Naive thymus-derived CD8-positive, alpha-beta T cell (primary cell): ENCODE measurements at places on chromosomes 1 and 21.

GRCh38 chr1:229478852-229479251 lies 29.3 kb downstream of the NUP133 start:
- DNase-seq: no peak

DNA sequence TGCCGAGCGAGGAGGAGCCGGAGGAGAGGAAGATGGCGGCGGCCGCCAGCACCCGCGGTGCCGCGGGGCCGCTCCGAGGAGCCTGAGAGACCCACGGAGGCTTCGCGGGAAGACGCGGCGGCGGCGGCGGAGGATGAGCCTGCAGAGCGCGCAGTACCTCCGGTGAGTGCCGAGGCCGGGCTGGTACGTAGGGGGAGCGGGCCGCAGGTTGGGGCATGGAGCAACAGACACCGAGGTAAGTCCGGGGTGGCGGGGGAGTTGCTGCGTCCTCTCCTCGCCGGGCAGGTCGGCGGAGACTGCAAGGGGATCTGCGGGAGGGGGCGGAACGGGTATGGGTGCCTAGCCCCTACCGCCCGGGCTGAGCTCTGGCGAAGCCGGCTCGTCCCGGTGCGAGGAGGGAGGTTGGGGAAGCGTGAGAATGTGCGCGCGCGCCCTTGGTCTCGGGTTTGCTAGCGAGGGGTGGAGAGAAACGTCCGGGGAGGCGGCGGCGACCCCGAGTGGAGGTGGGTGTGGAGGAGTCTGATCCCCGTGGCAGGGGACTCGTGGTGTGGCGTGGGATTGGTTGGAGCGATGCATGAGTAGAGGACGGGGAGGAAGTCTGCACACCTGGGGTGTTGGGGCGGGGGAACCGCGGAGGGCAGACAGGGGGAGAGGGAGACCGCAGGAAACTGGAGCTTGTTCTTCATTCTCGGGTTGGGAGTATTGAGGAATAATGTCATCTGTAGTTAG lies at the start of gene SMG7:
TSS of gene SMG7 (plus strand) at position 12 of the 729 bp plus-strand sequence. CDS start at position 134, 122 bp downstream.
- DNase-seq: no peak

- DNase-seq: no peak
Observed at GRCh38 chr1:93638981-93639380, 42.7 kb downstream of the BCAR3 start.

DNA sequence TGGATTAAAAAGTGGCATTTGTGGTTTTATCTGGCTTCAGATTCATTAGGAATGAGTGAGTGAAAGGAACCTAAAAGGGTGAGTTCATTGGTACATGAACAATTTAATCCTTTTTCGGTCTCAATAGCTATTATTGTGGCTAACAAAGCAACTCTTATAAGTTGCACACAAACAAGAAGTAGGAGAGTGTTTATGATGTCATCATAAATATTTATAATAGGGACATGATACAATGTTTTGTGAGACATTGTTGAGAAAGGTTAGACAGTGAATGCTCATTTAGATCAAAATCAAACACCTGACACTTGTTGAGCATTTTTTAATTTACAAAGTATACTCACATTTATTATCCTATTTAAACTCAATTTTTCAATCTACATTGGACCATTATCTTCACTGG lies 363.4 kb downstream of the PDE4B start:
- no peak for DNase-seq

DNA sequence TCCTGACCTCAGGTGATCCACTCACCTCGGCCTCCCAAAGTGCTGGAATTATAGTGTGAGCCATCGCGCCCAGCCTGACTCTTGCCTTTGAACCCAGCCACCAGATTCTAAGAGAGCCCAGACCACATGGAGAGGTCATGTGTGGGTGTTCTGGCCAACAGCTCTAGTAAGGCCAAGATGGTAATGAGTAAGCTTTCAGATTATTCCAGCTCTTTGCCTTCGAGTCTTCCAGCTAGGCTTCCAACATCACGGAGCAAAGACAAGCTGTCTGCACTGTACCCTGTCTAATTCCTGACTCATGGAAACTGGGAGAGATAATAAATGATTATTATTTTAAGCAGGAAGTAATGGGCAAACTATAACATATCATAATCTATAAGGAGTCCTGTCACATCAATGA lies 14.8 kb upstream of the ZFP69B start:
- DNase-seq: no peak

DNA sequence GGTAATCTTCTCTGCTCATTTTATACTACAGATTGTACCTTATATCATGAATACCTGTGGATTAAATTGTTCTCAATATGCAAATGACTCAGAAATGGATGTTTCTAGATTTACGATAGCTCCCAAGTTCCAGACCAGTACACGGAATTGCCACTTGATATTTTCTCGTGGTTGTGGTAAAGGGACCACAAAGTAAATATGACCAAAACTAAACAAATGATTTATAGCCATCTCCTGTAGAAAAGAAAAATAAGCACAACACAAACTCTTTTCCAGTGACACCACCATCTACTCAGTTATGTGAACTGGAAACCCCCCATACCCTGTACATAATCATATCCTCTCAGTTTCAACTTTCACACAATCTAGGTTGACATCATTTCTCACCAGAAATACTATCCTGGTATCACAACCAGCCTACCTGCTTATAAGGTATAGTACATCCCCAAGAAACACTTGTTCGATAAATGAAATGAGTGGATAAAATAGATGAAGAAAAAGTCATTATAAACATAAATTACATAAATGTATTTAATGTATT lies 172.3 kb downstream of the ADGRL4 start:
- DNase-seq: no peak

GRCh38 chr1:201724039-201724765 lies 104.8 kb upstream of the IPO9 start:
- DNase-seq: no peak

DNA sequence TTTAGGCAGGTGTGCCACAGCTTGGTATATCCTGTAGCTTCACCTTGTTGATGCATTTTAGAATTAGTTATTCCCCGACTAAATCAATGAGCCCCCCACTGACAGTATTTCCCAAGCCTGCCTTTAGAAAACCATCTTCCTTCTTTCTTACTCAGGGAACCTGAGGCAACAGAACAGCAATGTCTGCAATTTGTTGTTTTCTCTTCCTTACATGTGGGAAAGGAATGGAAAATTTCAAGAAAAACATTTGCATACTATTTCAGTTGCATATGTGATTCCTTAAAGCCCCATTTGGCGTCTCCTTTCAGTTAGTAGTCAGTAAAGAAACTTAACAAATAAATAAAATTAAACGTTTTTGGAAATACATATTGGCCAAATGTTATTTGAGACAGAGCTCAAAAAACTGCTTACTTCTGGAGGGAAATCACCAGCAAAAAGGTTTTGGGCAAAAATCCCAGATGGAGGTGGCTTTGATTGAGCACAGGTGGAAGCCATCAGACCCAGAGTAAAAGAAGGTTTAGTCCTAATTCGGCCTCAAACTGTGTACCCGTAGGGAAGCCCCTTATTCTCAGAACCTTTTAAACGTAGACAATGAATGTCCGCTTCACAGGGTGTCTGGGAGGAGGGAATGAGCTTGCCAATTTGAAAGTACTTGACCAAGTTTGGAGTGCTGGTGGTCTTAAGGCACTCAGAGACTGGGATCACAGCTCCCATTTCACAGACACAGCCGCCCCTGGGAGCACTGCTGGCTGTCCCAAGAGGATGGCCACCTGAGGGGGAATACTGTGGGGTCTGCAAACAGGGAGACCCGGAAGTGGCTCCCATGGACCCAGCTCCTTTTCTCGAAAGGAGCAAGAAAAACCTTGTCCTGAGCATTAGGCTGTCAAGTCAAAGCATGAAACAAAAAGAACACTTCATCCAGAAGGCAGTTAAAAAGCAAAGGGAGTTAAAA lies 9.4 kb downstream of the LHX4 start:
- DNase-seq: no peak

- DNase-seq: no peak
Observed at GRCh38 chr1:3161176-3161840, 92.3 kb downstream of the PRDM16 start.

DNA sequence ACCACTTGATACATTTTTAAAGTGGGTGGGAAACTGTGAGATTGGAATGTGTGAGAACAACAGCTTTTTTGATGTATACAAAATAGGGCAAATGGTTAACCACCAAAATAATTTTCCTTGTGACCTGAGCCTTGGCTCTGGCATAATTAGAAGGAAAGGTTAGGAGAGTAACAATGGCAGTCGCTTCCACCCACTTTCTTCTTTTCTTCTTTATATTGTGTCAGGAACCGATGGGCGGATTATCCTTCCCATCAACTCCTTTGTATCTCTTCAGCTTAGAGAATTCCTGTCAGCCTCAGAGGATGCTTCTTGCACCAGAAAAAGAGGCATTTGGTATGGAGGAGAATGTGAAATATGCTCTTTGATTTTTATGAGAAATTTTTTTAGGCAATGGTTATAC lies 90.6 kb downstream of the SDCCAG8 start:
- no peak for DNase-seq

GRCh38 chr1:110292031-110292741 lies 47.0 kb upstream of the RBM15 start:
- DNase-seq: no peak

DNA sequence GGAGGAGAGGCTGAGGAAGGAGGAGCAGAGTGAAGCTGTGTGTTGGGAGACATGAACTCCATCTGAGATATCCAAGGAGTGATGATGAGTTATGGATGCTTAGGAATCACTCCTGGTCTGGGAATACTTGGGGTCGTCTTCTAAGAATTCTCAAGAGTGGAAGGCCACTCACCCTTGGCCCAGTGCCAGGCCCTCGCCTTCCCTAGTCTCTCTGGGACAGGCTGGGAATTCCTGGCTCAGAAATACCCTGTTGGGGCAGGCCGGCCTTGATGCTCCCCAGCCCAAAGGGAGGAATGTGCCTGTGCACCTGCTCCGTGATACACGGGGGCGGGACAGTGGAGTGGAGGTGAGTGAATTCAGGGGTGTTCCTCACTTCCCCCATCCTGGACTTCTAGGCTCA lies 12.6 kb upstream of the LMNA start:
- no peak for DNase-seq

- DNase-seq: no peak
Observed at GRCh38 chr1:172496678-172497077, 36.3 kb upstream of the SUCO start.

DNA sequence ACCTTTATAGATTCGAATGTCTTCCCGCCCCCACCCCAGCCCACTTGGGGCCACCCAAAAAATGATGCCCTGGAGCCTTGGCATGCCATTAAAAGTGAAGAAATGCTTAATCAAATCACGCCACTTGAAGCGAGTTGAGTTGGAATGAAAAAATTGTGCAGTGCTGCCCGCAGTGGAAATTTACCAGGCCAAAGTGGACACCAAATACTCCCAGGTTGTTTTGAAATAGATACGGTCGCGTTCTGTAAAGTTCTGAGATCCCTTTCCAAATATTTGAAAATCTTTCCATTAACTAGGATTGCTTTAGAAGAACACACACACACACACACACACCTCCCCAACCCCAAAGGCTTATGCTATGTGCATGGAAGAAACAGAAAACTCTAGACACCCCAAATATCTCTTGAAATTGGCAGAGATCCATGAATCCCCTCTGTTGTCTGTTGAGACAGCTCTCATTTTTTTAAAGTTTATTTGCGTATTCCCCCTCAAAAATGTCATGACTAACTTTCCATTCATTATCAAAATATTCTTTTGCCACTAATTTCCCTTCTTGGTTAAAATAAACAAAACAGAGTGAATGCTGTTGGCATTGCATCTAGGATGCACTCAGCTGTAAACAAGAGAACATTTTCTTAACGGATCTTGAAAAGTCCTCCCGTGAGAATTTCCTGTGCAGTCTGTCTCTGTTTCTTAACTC lies 142.3 kb upstream of the KCNE2 start:
- no peak for DNase-seq

GRCh38 chr1:164633997-164634396 lies 75.0 kb downstream of the PBX1 start:
- DNase-seq: no peak

GRCh38 chr1:101995984-101996745 lies 561 bp downstream of the OLFM3 start:
- no peak for DNase-seq

DNA sequence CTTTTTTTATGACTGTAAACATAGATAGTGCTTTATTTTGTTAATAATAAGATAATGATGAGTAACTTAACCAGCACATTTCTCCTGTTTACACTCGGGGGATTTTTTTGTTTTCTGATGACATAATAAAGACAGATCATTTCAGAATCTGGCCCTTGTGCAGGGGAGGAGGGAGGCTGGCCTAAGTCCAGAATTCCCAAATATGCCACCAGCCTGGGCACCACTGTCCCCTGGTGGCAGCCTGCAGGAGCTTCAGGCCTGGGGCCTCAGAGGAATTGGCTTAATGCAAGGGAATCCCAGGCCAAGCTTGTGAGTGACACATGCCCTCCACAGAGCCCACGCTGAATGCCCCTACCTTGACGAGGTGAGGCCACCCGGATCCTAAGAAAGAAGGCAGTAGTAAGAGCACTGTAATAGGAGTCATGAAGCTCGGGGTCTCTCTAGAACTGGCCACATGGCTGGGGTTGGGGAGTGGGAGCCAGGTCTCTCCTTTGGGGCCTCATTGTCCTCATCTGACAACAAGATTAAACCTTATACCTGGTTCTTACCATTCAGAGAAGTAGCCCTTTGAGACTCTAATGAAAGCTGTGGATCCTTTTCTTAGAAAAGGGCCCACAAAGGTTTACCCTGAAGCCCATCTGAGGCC lies 24.1 kb downstream of the ETNK2 start:
- DNase-seq: no peak

DNA sequence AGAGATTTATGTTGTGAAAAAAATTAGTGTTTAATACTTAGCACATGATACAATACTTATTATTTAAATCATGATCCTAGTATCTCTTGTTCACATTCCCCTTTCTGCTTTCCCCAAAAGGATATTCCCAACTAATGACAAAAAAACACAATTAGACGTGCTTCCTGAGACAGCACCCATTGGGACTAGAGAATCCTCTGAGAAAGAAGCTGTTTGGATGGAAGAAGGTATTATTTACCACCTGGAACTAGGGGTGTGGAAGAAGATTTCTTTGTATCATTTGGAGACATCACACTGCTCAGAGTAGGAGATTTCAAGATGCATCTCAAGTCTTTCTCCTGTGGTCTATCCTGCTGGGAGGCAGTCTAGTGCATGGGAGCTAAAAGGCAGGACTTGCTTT lies at the start of gene OR10Z1:
TSS of gene OR10Z1 (plus strand) at position 301 of the 400 bp plus-strand sequence. CDS start 1,171 bp downstream, outside the sequence.
- DNase-seq: no peak

DNA sequence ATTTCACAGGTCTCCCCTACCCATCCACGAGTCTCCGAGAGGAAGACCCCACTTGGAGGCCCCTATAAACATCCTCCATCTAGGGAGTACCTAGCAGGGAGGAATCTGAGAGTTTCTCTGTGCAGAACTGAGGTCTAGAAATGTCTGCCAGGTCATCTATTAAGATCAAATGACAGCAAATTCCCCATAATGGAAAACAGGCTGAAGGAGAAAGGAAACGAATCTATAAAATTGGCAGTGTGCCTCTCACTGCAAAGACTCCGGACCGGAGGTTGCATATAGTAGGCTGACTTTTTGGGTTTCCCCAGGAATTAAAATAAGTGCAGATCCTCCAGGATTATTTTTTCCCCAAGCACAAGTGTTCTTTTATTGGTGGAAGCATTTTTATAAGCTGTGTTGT lies 57.7 kb downstream of the NMNAT2 start:
- no peak for DNase-seq

DNA sequence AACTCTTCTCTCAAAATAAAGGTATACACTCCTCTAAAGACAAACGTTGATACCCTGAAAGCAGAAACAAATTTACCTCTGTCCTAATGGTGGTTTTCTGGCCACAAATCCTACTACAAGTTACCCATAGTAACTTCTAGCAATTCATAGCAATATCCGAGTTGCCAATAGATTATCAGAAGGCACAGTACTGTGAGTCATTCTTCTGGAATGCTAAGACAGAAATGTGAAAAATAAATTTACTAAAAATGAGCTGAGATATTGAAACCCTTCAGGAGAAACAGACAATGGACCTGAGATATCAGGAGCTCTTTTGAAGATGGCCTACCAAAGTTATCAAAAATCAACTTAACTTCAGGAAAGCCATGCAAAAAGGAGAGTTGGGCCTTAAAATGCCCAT lies 715.0 kb upstream of the ADAMTS5 start:
- no peak for DNase-seq
